ENCODE measurements at places on chromosomes 6 and 20.

- no peak for DNase-seq
Observed at GRCh38 chr6:24879351-24879750, 56.4 kb downstream of the RIPOR2 start.

DNA sequence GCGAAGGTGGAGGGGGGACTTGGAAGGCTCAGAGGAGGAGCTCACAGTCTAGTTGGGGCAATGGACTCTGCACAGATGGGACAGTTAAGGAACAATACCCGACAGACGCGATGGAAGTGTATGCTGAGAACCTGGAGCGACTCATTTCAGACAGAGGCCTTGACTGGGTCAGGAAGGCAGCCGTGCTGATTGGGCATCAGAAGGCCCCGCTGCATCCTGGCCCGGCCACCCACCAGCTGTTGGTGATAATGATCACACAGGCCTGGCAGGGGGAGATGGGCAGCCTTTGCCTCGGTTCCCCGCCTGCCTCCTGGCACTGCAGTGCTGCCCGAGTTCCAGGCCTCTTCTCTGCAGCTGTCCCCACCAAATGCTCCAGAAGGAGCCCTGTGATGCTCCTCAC is 62.4 kb downstream of the MDGA1 start:
- DNase-seq, result no peak

DNA sequence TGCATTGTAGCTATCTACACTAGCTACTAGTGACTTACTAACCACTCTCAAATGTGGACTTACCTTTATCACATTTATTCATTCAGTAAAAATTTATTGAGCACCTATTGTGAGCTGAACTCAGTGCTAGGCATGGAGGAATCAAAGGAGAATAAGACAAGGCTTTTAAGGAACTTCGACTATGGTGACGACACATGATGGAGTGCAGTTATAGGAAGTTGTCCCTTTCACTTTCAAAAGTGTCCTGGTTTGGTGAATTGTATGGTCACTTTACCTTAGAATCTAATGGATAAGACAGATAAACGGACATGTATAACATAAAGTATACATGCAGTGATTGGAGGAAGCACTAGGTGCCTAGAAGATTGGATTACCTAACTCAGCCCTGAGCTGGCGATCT is 4.3 kb downstream of the AKAP7 start:
- DNase-seq, result no peak

DNA sequence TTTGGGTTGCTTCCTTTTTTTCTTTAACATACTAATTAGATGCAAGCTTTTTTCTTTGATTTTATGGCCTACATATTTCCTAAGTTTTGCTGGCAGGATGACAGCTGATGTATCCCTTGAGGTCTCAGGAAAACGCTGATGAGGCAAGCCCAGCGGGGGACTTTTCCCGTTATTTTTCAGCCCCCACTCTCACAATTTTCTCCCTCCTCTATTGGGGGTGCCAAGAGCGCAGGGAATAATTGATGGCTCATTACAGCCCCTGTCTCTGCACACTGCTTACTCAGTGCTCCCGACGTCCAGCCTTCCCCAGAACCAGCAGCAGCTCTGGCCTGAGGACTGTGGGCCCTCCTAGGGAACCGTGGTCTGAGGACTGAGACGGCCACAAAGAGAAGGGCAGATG is 38.6 kb upstream of the VSTM2L start:
- no peak for DNase-seq

GRCh38 chr6:28489366-28490204 is 26.0 kb downstream of the GPX6 start:
- DNase-seq, result peak; percentile 86

DNA sequence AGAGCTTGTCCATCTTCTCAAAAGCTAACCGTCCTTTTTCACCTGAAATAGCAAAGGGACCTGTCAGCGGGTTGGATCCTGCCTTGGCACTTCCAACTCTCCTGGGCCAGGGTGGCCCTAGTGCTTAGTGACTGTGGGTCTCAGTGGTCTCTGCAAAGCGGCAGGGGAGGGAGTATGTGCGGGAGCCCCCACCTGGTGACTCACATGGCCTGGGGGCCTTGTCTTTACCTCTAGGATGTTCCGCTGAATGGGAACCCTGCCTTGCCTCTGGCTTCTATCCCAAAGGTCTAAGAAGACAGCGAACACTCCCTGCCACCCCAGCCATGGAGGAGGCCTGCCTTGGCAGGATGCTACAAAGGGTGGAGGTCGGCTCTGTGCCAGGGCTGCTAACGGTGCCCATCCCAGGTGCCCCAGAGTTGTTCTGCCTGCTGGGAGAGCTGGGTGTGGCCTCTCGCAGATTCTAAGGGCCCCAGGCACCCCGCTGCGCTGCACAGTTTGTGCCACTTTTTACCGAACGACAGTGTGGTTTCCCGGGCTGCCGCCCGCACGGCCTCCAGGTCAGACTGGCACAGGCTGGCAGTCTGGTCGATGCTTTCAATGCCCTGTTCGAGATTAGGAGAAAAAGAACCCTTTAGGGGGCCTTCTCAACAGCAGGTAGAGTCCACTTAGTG is 77.2 kb downstream of the PTPN1 start:
- DNase-seq, result no peak

DNA sequence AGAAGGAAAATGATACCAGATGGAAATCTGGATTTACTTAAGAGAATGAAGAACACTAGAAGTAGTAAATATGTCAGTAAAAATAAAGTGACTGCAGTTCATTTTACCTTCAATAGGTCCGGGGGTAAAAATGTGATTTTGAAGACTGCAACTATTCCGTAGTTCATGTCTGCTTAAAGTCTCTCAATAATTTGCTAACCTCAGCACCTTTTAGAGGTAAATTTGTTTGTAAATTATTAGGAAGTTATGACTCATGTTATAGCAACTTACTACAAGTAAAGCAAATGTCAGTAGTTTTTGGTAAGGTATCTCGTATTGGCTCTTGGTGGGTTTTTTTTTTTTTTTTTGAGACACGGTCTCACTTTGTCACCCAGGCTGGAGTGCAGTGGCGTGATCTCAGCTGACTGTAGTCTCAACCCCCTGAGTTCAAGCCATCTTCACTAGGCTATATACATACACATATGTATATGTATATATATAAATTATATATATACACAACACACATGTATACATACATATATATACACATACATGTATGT is 32.1 kb downstream of the BICRAL start:
- DNase-seq, result no peak

GRCh38 chr6:157424491-157425020 is 43.6 kb downstream of the ZDHHC14 start:
- DNase-seq, result no peak

DNA sequence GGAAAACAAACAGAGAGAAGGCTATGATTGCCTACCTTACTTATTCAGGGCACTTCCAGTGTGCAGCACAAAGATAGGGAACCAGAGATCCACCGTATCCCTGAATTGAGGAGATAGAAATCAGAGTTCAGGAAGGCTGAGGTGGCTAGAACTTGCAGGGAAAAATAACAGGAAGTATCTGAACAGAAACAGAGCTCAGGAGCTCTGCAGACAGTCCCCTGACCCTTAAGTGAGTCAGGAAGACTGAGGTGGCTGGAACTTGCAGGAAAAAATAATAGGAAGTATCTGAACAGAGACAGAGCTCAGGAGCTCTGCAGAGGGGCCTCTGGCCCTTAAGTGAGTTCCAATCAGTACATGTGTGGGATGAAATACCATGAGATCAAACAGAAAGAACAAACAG is 65.4 kb downstream of the RPRD1B start:
- DNase-seq, result peak; percentile 42

GRCh38 chr20:19711126-19711525 is 46.9 kb upstream of the RIN2 start:
- no peak for DNase-seq

- DNase-seq, result peak; percentile 39
Observed at GRCh38 chr20:34628026-34628425, 48.9 kb downstream of the PIGU start.

- no peak for DNase-seq
Observed at GRCh38 chr6:3052481-3053230, 15.6 kb upstream of the RIPK1 start.

- no peak for DNase-seq
Observed at GRCh38 chr20:2260250-2260649, 35.6 kb upstream of the TGM3 start.

DNA sequence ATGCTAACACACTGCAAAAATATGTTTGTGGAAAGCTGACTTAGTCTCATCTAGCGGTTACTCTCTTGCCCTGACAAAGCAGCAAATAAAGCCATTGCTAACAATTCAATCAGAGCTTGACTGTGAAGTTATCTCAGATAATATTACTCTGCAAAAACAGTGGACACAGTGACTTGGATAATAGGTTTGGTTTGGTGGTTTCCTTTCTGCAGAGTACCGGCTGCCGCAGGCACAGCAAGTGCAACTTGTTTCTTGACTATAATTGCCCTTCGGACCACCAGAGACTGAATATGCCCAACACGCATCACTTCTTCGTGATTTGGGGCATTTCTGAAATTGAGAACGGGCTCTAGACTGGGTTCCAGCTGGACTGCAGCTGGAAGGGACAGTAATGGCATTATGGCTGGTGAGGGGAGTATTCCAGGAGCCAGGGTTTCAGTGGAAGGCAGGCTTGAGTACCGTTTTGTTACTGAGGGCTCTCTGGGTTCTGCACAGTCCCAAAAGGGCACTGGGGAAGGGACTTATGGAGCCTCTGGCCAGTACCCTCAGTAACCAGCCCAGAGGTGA is 40.0 kb downstream of the DSTN start:
- no peak for DNase-seq

DNA sequence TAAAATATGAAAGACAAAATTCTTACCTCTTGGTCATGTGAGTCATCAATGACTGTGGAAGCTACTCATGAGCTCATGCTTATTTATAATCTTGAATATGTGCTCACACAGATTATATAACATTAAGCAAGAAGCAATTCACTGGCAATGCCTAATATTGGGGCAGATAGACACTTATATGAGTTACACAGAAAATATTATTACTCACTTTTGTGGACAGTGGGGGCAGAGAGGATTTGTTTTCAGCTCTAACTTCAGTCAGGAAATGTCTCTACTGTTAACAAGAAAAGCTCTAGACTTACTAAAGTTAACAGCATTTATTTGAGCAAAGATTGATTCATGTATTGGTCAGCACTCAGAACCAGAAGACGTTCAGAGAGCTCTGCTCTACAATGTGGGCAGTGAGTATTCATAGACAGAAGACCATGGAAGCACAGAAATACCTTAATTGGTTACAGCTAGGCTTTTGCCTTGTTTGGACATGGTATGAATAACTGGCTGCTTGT is 85.8 kb upstream of the AHI1 start:
- peak; percentile 68 for DNase-seq

GRCh38 chr6:85942844-85943243 is 300.2 kb upstream of the SYNCRIP start:
- DNase-seq, result no peak

DNA sequence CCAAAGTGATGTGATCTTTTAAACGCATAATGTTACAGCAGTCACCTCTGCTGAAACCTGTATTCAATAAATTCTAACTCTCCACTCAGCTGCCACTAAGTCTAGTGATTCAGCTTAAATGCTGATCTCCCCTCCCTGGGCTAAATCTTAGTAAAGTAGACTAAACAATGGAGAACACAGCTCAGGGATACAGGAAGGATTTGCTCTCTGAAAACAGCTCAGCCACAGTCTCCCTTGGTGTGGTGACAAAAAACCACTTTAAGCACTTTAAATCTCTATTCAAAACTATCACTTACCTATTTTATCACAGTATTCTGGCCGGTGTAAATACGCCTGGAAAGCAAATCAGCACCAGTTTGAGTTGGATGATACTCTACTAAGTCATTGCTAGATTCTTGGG is 130.6 kb downstream of the RFX6 start:
- DNase-seq, result no peak

DNA sequence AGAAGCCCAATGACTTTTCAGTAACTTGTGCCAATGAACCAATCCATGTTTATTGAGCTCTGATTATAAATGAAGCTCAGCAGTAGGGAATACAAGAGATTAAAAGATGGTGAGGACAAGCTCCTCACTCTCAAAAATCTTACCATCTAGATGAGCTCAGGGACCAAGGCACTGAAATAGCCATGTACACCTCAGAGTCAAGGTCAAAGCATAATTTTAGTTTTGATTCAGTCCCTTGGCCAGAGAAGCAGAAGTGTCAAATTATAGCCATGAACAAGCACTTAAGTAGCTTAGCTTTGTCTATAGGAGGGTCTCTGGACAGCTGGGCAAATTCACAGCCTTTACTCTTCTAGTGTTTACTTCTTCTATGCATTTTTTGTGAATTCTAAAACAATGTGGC is 131.0 kb upstream of the DTNBP1 start:
- DNase-seq, result no peak

DNA sequence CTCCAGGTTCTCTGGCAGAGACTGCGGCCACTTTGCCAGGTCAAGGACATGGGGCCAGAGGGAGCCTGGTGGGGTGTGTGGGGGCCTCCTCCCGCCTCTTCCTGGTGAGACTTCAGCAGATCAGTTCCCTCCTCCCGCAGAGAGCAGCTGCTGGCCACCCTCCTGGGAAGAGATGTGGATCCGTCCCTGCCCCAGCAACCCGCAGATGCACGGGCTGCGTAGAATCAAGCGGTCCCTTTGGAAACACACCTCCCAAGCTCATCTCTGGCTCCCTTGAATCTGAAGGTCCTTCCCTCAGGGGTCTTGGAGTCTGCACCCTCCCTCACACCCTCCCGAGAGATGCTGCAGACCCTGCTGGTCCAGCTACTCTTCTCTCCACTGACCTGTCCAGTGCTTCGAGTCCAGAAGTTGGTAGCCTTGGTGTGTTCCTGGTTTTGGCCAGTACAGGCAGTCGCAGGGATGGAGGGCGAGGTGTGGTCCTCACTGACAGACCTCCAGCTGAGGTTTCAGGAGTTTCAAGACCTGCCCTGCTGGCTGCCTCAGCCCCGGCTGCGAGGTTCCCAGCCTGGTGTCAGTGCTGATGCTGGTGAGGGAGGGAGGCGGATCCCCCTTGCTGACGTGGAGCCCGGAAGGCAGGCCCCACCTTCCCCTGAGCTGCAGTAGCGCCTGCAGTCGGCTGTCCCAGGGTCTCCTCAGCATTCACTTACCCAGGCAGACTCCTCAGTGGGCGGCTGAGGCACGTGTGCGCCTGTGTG is at the start of gene NPBWR2:
Gene NPBWR2, minus strand, starts transcription at position 585 of the 755 bp plus-strand sequence. CDS start 734 bp downstream, outside the sequence.
- no peak for DNase-seq

GRCh38 chr6:7960848-7961247 is 50.3 kb upstream of the TXNDC5 start:
- DNase-seq, result no peak

DNA sequence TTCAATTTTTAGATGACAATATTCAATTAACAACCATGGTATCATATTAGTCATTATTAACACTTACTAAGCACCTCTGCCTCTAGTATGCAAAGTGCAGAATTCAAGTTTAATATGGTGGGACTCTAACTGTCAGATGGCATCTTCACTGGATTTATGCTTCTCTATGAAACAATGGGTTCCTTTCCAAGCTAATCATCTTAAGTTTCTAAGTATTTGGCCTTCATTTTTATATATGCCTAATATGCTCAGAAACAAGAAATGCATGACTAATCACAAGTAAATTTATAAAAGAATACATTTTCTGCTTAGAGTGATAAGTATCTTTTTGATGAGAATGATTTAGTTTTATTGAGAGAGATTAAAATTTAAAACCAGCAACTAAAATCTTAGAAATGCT is 144.7 kb downstream of the HIVEP2 start:
- DNase-seq, result no peak

- no peak for DNase-seq
Observed at GRCh38 chr20:24990810-24991252, 1.7 kb downstream of the APMAP start.

- DNase-seq, result no peak
Observed at GRCh38 chr20:4694076-4694475, 27.6 kb upstream of the PRND start.

GRCh38 chr6:44007818-44008621 is 119.2 kb downstream of the MRPL14 start:
- DNase-seq, result no peak

GRCh38 chr6:36650848-36651478 is 27.6 kb upstream of the CDKN1A start:
- no peak for DNase-seq

All from iris pigment epithelial cell (primary cell).